IMR-90 (cell line): ENCODE measurements at places on chromosomes 5 and 9. TPM values are rescaled to one million over a fixed set of nuclear protein-coding genes. Genes with fewer than 3 reads are reported as not detected.

Gene NOXA1
- not detected in 2 replicates for total RNA-seq

- H3K4me1 ChIP-seq: no peaks in the 10 kb centered on the region
- H3K36me3 ChIP-seq: no peaks in the 10 kb centered on the region
- no peak overlapping the region for H3K4me3 ChIP-seq
- no peak for DNase-seq
- no peak overlapping the region for H3K27ac ChIP-seq
These were observed 432.9 kb downstream of the SPATA31D1 start for GRCh38 chr9:82421498-82421897.

- H3K27me3 ChIP-seq: peaks cover 4% of the 10 kb centered on the region; the same call in 1 of the 2 replicates
- H3K36me3 ChIP-seq: no peaks in the 10 kb centered on the region
- no peaks in the 10 kb centered on the region for H3K4me1 ChIP-seq
- no peak for DNase-seq
- H3K4me3 ChIP-seq: no peak overlapping the region
- H3K27ac ChIP-seq: no peak overlapping the region
These were observed 465.0 kb downstream of the MTRR start for GRCh38 chr5:8333977-8334376.

Gene SLC44A1
- total RNA-seq: 19.4 and 21.7 TPM in 2 replicates

GRCh38 chr5:6683241-6683640 lies 30.0 kb upstream of the TENT4A start:
- H3K4me3 ChIP-seq: no peak overlapping the region
- H3K27me3 ChIP-seq: peaks cover 3% of the 10 kb centered on the region; the same call in 1 of the 2 replicates
- DNase-seq: no peak
- no peaks in the 10 kb centered on the region for H3K4me1 ChIP-seq
- H3K27ac ChIP-seq: no peak overlapping the region

Gene IL13
- not detected in 2 replicates for total RNA-seq

DNA sequence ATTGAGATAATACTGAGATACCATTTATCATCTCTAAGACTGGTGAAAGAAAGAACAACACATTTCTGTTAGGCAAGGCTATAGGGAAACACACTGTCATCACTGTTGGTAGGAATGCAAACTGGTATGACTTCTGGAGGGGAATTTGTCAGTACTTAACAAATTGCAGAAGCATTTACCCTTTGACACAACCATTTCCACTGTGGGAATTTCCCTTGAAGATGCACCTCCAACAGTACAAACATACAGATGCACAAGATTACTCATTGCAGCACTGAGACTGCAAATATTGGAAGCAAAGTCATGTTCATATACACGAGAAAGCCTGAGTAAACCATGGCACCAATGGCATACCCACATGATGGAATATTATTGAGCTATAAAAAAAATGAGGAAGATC lies 17.6 kb downstream of the GM2A start:
- no peaks in the 10 kb centered on the region for H3K27me3 ChIP-seq
- peak; percentile 85 for DNase-seq
- H3K4me3 ChIP-seq: no peak overlapping the region
- no peaks in the 10 kb centered on the region for H3K4me1 ChIP-seq

DNA sequence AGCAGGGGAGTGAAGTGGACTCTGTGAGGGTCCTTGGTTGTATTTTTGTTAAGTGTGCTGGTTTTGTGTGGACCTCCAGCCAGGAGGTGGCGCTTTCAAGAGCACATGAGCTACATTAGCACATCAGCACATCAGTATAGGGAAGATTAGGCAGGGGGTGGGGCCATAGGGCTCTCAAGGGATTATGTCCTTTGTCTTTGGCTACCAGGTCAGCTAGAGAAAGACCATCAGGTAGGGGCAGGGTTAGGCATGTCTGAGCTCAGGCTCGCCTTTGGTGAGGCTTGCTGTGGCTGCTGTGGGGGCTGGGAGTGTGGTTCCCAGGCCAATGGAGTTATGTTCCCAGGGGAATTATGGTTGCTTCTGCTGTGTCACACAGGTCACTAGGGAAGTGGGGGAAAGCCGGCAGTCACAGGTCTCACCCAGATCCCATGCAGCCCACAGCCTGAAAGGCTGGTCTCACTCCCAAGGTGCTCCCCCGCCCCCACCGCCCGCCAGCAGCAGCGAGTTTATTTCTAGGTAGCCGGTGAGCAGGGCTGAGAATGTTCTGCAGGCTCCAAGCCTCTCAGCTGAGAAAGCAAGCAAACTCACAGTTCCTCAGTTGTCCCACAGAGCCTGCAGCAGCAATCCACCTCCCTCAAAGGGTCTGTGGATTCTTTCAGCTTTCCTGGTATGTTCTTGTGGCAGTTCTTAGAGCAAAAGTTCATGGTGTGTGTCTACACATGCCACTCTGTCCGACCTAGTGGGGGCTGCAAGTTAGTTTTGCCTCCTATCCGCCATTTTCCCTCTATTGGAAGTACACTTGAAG lies 13.7 kb downstream of the OR1J1 start:
- no peak for DNase-seq
- H3K36me3 ChIP-seq: no peaks in the 10 kb centered on the region
- H3K27me3 ChIP-seq: no peaks in the 10 kb centered on the region; the same call in 1 of the 2 replicates
- H3K4me3 ChIP-seq: no peak overlapping the region

- H3K36me3 ChIP-seq: no peaks in the 10 kb centered on the region
- no peak for DNase-seq
- H3K4me1 ChIP-seq: no peaks in the 10 kb centered on the region
These were observed 83.3 kb downstream of the HMCN2 start for GRCh38 chr9:130348881-130349280.

DNA sequence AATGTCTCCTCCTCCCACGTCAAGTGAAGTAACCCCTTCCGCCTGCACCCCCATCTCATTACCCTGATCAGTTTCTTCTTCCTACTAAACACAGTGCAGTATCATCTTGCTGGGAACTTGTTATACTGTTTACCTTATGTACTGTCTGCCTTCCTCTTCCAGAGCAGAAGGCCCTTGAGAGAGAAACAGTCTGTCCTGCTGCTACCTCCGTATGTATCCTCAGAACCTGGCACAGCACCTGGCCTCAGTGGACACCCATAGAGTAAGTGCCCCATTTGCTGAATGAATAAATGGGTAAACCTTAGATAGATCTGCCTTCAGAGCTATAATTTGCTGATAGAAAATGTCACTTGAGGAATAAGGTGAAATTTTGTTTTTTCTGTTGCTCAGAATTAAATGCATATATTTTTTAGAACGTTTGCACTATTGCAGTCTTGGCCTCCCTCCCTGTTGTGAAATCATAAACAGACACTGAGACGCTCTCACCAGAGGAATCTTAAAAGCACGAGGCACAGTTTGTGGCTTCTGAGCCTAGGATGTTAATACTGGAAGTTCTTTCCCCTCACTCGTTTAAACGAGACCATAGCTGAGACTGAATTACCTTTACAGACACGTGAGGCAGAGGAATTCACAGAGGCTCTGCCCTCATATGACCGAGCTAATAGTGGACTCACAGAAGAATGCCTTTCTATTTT lies 223.1 kb upstream of the DAP start:
- no peak overlapping the region for H3K27ac ChIP-seq
- no peaks in the 10 kb centered on the region for H3K36me3 ChIP-seq
- H3K4me1 ChIP-seq: no peaks in the 10 kb centered on the region
- H3K27me3 ChIP-seq: peaks cover 12% of the 10 kb centered on the region
- peak; percentile 6 for DNase-seq

Gene TAF11L10
- not detected in 2 replicates for total RNA-seq

DNA sequence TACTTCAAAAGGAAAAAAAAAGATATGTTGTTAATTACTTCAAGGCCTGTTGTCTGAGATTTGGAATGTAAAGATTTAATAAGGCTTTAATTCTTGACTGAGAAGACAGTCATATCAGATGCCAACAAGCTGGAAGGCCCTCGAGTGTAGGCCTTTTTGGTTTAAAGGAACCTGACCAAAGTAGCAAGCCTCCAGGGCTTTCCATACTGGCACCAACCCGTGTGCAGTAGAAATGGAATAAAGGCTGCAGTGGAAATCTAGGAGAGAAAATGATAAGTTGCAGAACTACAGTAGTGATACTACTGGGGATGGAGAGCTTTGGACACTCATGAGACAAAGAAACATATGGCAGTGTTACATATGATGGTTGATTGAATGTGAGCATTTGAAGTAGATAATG lies 358.0 kb downstream of the TAF11L14 start:
- no peak for DNase-seq
- no peak overlapping the region for H3K27ac ChIP-seq
- H3K27me3 ChIP-seq: no peaks in the 10 kb centered on the region
- no peaks in the 10 kb centered on the region for H3K36me3 ChIP-seq
- no peaks in the 10 kb centered on the region for H3K4me1 ChIP-seq

Gene CXCL14
- total RNA-seq: under 0.01 TPM in 1 of 2 replicates, not detected in the other

DNA sequence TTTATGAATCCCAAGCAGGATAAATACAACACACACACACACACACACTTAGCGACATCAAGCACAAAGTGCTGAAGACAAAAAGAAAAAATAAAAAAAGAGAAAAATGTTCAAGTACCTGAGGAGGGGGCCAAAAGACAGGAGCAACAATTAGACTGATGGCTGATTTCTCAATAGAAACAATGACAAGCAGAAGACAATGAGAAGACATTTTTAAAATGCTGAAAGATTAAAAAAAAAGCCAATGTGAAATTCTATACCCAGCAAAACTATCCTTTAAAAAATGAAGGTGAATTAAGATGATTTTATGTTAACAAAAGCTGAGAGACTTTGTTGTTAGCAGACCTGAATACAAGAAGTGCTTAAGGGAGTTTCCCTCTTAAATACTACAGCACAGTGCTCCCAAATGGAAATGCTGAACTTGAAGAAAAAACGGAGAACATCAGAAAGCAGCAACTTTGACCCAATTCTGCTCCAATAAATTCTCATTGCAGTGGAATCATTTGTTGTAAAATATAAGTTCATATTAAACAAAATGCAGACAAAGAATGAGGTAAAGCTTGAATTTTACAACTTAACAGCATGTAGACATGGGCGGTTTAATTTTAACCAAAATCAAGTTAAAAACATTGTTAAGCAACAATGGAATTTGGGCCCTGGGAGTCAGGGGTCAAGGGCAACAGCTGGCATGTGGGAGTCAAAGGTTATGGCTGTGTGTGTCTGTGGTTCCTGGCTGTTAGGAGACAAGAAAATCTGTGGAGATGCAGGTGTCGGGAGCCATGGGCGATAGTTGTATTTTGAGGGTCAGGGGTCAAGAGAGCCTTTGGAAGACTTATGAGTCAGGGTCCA lies 776 bp upstream of the RANBP17 start:
- H3K27me3 ChIP-seq: no peaks in the 10 kb centered on the region
- no peak overlapping the region for H3K4me3 ChIP-seq
- DNase-seq: no peak
- H3K36me3 ChIP-seq: no peaks in the 10 kb centered on the region
- H3K27ac ChIP-seq: no peak overlapping the region
- peaks cover 7% of the 10 kb centered on the region for H3K4me1 ChIP-seq

- H3K27ac ChIP-seq: no peak overlapping the region
- no peak overlapping the region for H3K4me3 ChIP-seq
- H3K4me1 ChIP-seq: peaks cover 20% of the 10 kb centered on the region
- no peaks in the 10 kb centered on the region for H3K36me3 ChIP-seq
- DNase-seq: peak; percentile 61
These were observed 42.8 kb downstream of the RAPGEF1 start for GRCh38 chr9:131697097-131697496.

GRCh38 chr5:176365351-176366231 lies at the start of gene ARL10:
Gene ARL10 (plus strand): TSS chr5:176365487. CDS start chr5:176365564, 77 bp downstream.
- peaks cover 7% of the 10 kb centered on the region for H3K4me1 ChIP-seq
- peaks cover 15% of the 10 kb centered on the region for H3K36me3 ChIP-seq
- DNase-seq: peak; percentile 55
- H3K4me3 ChIP-seq: peak within 1 kb of the TSS; percentile 58
- H3K27ac ChIP-seq: peak within 1 kb of the TSS; percentile 64
- no peaks in the 10 kb centered on the region for H3K27me3 ChIP-seq

DNA sequence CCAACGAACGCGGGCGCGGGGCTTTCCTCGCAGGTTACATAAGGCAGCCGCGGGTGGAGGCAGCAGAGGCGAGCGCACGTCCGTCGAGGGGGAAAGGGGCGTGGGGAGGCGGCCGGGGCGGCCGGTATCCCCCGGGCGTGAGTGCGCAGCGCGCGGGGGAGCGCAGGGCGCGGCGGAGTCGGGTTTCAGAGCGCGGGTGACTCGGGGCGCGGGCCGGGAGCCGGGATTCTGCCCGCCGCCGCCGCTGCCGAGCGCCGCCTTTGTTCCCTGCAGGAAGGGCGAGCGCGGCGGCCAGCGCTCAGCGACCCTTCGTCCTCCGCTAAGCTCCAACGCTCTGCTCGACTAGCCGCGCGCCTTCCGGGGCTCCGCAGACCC lies at the start of gene COL15A1:
COL15A1 (plus strand) TSS at position 226 of the 375 bp plus-strand sequence. CDS start 155 bp downstream, outside the sequence.
- peak within 1 kb of the TSS; percentile 99 for H3K4me3 ChIP-seq
- peak within 1 kb of the TSS; percentile 73 for H3K27ac ChIP-seq
- no peak for DNase-seq
- peaks cover 11% of the 10 kb centered on the region; the same call in 1 of the 2 replicates for H3K36me3 ChIP-seq

- H3K27ac ChIP-seq: no peak overlapping the region
- no peak overlapping the region for H3K4me3 ChIP-seq
- no peaks in the 10 kb centered on the region for H3K27me3 ChIP-seq
These were observed 27.9 kb downstream of the AGTPBP1 start for GRCh38 chr9:85713897-85714296.

GRCh38 chr5:135977375-135977928 lies 22.7 kb upstream of the LECT2 start:
- H3K27me3 ChIP-seq: no peaks in the 10 kb centered on the region
- H3K4me1 ChIP-seq: peaks cover 11% of the 10 kb centered on the region
- H3K4me3 ChIP-seq: no peak overlapping the region
- DNase-seq: peak; percentile 30

- H3K36me3 ChIP-seq: no peaks in the 10 kb centered on the region
- no peak overlapping the region for H3K4me3 ChIP-seq
- no peak overlapping the region for H3K27ac ChIP-seq
These were observed 268.2 kb downstream of the TMEM232 start for GRCh38 chr5:110458313-110458712.

DNA sequence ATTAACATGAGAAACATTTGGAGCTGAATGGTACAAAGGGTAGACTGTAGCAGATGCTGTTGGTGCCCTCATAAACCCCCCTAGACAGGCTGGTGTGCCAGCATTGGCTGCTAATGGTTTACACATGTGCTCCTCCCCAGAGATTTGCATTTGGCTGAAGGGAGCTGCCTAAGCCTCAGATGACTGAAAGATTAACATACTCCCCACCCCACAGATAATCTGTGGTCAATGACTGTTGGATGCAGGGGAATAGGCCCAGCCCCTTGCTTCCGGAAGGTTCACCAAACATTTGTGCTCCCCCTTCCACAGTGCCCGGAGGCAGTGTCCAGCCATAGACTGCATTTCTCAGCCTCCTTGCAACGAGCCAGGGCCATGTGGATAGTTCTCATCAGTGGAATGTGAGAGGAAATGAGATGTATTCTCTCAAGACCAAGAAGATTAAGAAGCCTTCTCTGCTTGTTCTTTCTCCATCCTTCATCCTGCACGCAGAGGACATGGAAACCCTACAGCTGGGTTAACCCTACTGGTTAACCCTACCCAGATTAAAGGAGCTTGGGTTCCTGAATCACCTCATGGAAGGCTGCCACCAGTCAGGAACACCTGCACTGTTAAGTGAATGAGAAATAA lies 79.6 kb downstream of the PHAX start:
- no peaks in the 10 kb centered on the region for H3K4me1 ChIP-seq
- H3K4me3 ChIP-seq: no peak overlapping the region
- H3K27me3 ChIP-seq: peaks cover 3% of the 10 kb centered on the region; the same call in 1 of the 2 replicates
- peak; percentile 19 for DNase-seq
- H3K27ac ChIP-seq: no peak overlapping the region
- no peaks in the 10 kb centered on the region for H3K36me3 ChIP-seq

- DNase-seq: no peak
- H3K4me1 ChIP-seq: no peaks in the 10 kb centered on the region; the same call in 1 of the 2 replicates
- H3K36me3 ChIP-seq: no peaks in the 10 kb centered on the region
- no peak overlapping the region for H3K27ac ChIP-seq
These were observed 33.7 kb downstream of the SLC25A51 start for GRCh38 chr9:37870081-37870798.

- peak overlapping the region; percentile 49 for H3K4me3 ChIP-seq
- peaks cover 2% of the 10 kb centered on the region; the same call in 1 of the 2 replicates for H3K4me1 ChIP-seq
These were observed 1.8 kb downstream of the KLF4 start for GRCh38 chr9:107487521-107488374.
